Liver (tissue), 10 donors: ENCODE measurements at places on chromosomes 2 and 18. TPM values are rescaled to one million over a fixed set of nuclear protein-coding genes. Genes with fewer than 3 reads are reported as not detected.

The ELP2 gene
- polyA plus RNA-seq, result 50.0 TPM

The GPR75 gene
- 0.35 TPM for polyA plus RNA-seq

The DUSP2 gene
- polyA plus RNA-seq, result 1.7 TPM

The SLC8A1 gene
- polyA plus RNA-seq, result 1.2 TPM

The NT5DC4 gene
- polyA plus RNA-seq, result not detected

The MROH2A gene
- polyA plus RNA-seq, result 0.28 TPM

The DOK6 gene
- polyA plus RNA-seq, result 0.08 TPM

The GAD1 gene
- not detected for polyA plus RNA-seq

The KCNG3 gene
- polyA plus RNA-seq, result not detected

The PLGLB1 gene
- polyA plus RNA-seq, result 140 TPM

The ALK gene
- polyA plus RNA-seq, result not detected

The TMEM214 gene
- polyA plus RNA-seq, result 28.3 TPM

The EVX2 gene
- not detected for polyA plus RNA-seq

The LBH gene
- polyA plus RNA-seq, result 9.6 TPM

The EHD3 gene
- 7.4 TPM for polyA plus RNA-seq

The PRSS56 gene
- not detected for polyA plus RNA-seq

The SERPINB13 gene
- polyA plus RNA-seq, result not detected

The OR6B2 gene
- not detected for polyA plus RNA-seq

The ITGA4 gene
- polyA plus RNA-seq, result 1.7 TPM

The CHRNG gene
- not detected for polyA plus RNA-seq

The XIRP2 gene
- 0.01 TPM for polyA plus RNA-seq

The EN1 gene
- polyA plus RNA-seq, result not detected

The L3MBTL4 gene
- polyA plus RNA-seq, result 2.3 TPM

The GREB1 gene
- 1.7 TPM for polyA plus RNA-seq

The CAPN14 gene
- polyA plus RNA-seq, result not detected

The CLEC4F gene
- 0.03 TPM for polyA plus RNA-seq

The KCNE4 gene
- polyA plus RNA-seq, result 0.19 TPM

The CTNNA2 gene
- not detected for polyA plus RNA-seq

The RALB gene
- 26.4 TPM for polyA plus RNA-seq

The TLX2 gene
- polyA plus RNA-seq, result not detected

The CCDC141 gene
- polyA plus RNA-seq, result 0.40 TPM

The LPIN1 gene
- 14.6 TPM for polyA plus RNA-seq

The CD207 gene
- polyA plus RNA-seq, result not detected
